ENCODE measurements at places on chromosomes 12 and 14.

GRCh38 chr12:48545833-48546469 is 20.5 kb downstream of the OR8S1 start:
- DNase-seq: no peak

DNA sequence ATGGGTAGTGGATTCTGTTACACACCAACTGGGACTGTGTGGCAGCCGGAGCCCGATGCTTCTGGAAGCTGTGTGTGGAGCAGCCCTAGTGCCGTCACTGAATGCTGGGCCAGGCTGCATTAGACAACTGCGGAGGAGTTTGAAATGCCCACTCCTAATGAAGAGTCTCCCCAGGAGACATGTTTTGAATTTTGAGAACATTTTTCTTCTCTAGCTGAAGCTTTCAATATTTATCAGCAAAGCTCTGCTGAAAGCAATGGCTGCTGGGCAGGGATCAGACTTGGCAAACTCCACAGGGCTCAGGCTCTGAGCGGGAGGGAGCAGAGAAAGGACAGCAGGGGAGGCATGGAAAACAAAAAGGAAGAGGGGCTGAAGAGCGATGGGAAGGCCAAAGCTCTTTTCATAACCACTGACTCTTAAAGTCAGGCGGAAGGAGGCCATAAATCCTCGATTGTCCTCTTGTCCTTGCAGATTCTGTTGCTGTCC is 189.1 kb downstream of the MON2 start:
- no peak for DNase-seq

GRCh38 chr12:47993491-47993890 is 10.8 kb downstream of the COL2A1 start:
- DNase-seq: no peak

DNA sequence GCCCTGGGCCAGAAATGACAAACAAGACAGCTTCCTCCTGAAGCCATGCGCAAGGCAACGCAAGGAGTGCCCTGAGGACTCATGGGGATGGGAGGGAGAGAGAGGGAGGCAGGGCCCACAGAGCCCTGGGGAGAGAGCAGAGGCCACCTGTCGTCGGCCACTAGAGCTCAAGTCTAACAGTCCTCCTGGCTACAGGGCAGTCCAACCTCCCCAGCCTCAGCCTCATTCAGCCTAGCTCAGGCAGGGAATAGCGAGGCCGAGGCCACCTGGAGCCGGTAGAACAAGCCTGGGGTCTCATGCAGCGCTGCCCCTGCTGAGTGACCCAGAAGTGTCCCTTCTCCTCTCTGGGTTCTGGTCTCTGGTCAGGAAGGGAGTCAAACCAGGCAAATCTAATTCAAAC is 69.5 kb downstream of the BCL11B start:
- no peak for DNase-seq

- no peak for DNase-seq
Measured at GRCh38 chr14:101494826-101495225, 66.5 kb upstream of the DIO3 start.

DNA sequence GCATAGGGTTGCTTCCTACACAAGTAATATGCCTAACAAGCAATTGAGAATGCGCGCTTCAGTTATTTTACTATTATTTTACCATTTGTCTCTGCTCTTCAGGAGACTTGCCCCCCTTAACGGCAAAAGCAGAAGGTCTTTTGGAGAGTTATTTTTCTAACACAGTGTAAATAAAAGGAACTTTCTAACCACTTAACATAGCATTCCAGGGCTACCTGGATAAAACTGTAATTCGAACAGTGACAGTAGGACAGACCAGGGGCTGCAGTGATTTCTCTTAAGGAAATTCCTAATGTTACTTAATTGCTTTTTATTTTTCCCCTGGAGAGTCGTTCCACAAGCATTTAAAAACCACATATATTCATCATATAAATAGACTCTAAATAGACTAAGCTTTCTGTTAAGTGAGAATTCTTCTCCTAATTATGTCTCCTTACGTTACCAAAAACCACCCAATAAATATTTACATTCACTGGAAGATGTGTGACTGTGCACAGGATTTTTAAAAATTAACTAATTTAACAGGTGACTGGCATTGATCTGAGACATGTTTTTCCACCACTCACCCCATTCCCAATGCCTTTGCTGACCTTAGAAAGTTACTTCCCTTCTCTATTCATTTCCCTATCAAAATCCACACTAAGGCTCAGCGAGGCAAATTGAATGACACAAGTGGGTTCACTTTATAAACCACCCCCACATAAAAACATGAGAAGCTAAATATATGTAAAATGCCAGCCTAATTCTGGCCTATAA is 72.4 kb downstream of the RNF34 start:
- no peak for DNase-seq

GRCh38 chr14:20624495-20625070 is 16.9 kb downstream of the OR6S1 start:
- no peak for DNase-seq

GRCh38 chr12:70927356-70927755 is 6.8 kb upstream of the PTPRR start:
- DNase-seq: no peak

DNA sequence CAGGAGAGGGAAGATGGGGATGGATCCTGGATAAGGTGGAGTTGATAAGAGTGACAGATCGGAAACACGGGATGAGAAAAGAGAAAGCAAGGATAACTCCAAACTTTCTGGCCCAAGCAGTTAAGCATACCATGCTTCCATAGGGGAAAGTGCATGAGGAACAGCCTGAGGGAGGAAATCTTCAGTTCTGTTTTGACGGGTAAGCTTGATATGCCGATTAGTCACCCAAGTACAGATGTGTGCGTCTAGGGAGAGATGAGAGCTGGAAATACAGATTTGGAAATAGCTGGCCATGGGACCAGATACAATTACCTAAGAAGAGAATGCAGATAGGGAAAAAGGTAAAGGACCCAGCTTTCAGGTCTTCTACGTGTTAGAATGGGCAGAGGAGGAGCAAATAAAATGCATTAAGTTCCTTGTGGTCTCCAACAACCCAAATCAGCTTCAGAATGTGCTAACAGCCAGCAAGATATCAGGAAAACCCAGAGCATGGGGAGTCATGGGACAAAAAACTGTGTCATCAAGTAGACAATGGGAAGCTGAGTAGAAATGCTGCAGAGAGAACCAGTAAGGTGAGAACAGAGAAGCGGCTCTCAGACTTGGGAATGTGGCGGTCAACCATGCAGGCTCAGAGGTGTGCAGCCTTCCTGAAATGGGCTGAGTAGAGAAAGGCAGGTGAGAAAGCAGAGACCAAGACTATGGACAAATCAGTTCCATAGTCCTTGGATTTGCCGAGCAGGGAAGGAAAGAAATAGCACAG is 56.3 kb downstream of the PPP1R36 start:
- no peak for DNase-seq

DNA sequence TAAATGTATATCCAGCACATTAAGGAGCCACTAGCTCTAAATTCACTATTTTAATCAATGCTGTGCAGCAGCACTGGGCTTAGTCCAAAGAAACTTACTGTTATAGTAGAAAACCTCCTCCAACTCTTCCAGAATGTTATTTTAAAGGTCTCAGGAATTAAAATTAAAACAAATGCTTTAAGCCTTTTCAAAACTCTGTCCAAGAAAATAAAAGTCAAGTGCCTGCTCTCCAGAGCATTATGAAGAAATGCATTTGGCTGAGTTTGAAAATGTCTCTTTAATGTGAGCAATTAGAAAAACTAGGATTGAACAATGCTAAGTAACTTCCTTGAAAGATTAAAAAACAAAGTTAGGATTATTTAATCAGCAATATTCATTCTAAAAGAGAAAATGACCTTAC is 322.4 kb upstream of the DCN start:
- no peak for DNase-seq

- no peak for DNase-seq
Measured at GRCh38 chr14:50489851-50490250, 42.5 kb downstream of the MAP4K5 start.

GRCh38 chr14:104075530-104076151 is 9.9 kb upstream of the ASPG start:
- DNase-seq: no peak

DNA sequence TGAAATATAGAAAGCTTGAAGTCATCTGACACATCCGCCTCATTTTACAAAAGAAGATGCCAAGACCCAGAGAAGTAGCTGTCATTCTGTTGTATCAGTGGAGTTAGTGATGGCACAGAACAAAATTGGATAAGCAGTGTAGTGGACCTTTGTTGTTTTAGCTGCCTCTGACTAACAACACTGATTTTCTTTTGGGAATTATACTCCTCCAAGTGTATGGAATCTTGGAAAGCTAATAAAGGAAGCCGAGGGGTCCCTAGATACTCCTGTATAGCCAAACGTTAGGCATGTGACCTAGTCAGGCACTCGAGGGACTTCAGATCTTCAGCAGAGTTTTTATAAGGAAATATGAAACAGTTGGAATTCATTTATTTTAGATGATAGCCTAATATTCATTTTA is 94.5 kb downstream of the OTOGL start:
- DNase-seq: no peak

DNA sequence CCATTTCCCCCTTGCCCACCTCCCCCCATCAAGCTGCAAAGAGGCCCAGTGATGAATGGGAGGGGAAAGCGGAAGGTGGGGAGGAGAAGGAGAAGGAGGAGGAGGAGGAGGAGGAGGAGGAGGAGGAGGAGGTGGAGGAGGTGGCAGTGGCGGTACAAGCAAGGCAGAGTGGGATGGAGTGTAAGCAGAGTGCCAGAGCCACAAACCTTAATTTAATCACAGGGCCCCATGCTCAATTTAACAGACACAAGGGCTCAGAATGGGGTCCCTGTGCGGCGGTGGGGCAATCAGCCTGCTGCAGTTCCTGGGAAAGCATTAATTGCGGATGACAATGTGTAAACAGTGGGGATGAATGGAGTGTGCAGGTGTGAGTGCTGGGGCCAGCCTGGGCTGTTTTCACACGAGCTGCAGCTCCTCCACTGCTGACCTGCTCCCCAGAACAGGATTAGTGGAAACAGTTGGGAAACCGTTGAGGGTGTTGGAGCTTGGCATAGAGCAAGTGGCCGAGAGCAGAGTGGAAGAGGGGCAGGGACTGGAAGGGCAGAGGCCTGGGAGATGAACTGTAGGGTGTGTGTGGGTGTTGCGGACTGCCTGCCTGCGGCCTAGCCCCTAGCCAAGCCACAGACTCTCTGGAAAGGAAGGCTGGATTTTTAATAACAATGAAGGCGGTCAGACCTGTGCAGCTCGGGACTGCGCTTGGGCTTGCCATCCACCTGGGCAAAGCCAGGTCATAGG is 36.4 kb upstream of the SMOC1 start:
- DNase-seq: peak; percentile 66

- DNase-seq: no peak
Measured at GRCh38 chr12:2346416-2346815, 293.6 kb downstream of the CACNA1C start.

Measured in NCI-H1105 (cell line).